ENCODE measurements at places on chromosomes 1 and 21.

GRCh38 chr1:197285526-197286205 lies 17.6 kb downstream of the CRB1 start:
- DNase-seq, result no peak

DNA sequence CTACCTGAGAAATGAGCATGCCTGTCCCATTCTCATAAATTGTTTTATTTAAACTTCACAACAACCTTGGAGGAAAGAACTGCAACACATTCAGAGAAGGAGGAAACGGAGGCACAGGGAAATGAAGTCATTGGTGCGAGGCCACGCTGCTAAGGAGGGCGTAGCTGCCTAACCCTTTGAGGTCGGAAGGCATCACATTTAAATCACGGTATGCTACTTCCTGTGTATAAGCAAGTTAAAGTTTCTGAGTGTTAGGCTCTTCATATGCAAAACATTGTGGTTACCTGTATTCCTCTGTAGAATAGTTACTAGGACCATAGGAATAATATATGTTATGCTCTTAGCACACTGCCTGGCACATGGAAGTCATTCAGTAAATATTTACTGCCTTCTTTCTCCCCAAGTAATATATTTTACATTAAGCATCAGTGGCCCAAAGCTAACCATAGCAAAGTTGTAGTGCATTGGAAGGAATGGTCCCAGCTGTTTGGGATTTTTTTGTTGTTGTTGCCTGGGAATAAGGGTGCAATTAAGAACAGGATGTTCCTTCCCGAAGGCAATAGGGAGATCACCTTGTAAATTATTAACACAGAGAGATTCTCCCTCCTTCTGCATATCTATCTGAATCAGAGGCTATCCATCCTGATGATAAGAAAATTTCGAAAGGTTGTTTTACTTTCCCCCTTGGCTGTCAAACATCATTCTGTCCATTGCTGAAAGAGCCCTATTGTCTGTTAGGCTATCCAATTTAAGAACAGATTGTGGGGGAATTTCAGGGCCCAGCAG lies 192.2 kb upstream of the C8B start:
- DNase-seq, result no peak

- no peak for DNase-seq
Observed at GRCh38 chr1:39525366-39526165, 34.1 kb downstream of the BMP8A start.

DNA sequence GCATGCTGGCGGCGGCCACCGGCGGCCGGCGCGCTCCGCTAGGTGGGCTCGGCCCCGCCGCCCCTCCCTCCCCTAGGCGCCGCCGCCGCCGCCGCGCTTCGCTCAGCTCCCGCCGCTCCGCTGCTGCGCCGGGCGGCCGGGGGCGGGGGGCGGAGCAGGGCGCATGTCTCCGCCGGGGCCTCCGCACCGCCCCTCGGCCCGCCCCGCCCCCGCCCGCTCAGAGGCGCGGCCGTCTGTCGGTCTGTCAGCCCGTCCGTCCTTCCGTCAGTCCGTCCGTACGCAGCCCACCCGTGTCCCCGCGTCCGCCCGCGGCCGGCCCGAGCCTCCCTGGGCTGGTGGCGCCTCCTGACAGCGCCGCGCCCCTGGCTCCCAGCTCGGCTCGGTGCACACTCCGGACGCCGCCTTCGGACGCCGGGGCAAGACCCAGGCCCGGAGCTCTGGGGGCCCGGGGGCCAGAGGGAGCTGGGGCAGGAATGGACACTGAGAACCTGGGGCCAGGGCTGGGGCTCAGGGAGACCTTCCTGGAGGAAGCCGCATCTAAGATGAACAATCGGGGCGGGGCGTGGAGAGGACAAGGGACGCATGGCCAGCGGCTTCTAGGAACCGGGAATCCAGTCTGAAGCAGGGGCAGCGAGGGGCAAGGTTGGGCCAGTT lies at the start of gene GPR153:
Gene GPR153 (minus strand): TSS at position 138 of the 654 bp plus-strand sequence. CDS start 6,193 bp downstream, outside the sequence.
- peak; percentile 43 for DNase-seq

- DNase-seq, result no peak
Observed at GRCh38 chr1:38834937-38835827, 24.4 kb downstream of the RRAGC start.

GRCh38 chr1:78911956-78912880 lies 94.3 kb downstream of the ADGRL4 start:
- no peak for DNase-seq

- DNase-seq, result no peak
Observed at GRCh38 chr1:6353619-6353954, 40.0 kb downstream of the ACOT7 start.

GRCh38 chr1:115975569-115976061 lies 698 bp upstream of the SLC22A15 start:
- no peak for DNase-seq

- DNase-seq, result peak; percentile 8
Observed at GRCh38 chr1:43763497-43763973, 56.2 kb downstream of the ST3GAL3 start.

DNA sequence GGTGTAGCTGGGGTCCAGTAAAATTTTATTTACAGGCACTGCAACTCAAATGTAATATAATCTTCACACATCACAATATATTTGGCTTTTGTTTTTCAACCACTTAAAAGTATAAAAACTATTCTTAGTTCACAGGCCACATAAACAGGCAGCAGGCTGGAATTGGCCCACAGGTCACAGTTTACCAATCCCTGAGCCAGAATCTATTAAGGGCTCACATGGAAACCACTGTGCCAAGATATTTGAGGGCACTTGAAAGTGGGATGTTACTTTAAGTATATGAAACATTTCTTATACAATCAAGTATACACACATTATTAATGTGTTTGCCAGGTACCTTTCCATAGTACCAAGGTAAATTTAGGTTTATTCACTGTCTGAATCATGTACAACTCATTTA lies 71.9 kb upstream of the PRDX6 start:
- DNase-seq, result no peak

DNA sequence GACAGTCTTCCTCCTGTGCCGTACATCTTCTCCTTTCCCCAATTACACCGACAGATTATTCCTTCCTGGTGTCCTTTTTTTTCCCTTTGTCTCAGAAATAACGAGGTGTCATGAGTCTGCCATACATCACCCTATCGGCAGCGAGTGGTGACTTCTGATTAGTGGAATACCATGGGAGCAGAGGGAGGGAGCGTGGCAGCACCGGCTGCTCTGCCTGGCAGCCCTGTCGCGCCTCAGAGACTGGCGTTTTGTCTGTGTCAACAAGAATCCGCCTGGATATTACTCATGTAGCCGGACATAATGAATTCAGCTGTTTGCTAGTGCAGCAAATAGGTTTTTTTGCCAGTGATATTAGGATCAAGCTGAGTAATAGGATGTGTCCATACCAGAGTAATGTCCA lies 51.8 kb downstream of the UTP25 start:
- DNase-seq, result no peak

GRCh38 chr1:10292188-10292587 lies 81.8 kb downstream of the KIF1B start:
- DNase-seq, result no peak

GRCh38 chr1:22371408-22371807 lies 80.2 kb upstream of the ZBTB40 start:
- DNase-seq, result no peak

DNA sequence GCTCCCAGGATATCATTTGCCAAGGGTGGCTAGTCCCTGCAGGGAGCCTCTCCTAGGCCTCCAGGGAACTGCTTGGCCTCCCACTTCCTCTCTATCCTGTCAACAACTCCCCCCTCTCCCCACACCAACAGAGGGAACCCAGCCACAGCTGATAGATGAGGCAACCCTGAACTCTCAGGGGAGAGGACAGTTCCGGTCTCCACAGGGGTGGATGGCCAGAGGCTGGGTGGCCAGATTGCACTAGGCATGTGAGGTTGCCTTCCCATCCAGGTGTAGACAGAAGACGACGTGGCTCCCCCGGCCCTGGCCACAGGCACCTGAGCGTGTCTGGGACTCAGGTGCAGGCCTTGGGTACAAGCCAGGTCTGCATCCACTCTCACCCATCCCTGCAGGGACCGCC lies 53.3 kb downstream of the TOR1AIP2 start:
- no peak for DNase-seq

DNA sequence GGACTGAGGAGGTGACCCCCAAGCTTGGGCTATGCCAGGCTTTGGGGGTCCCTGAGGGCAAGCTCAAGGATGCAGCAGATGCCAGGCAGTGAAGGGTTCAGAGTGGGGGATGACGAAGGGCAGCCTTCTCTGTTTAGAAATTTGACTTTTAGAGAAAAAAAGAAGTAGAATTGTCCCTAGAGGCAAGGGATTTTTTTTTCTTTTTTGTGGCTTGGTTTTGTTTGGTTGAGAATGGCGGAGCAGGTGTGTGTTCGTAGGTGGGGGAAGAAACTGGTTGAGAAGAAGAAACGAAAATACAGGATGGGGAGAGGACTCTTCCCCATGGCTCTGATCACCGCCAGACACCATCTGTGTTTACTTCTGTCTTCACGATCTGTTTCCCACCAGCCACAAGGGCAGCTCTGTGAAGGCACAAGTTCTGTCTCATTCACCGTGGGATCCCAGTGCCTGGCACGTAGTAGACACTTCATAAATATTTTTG lies 8.2 kb downstream of the PLA2G5 start:
- DNase-seq, result no peak

GRCh38 chr1:218377143-218377660 lies 32.1 kb downstream of the TGFB2 start:
- DNase-seq, result peak; percentile 11

DNA sequence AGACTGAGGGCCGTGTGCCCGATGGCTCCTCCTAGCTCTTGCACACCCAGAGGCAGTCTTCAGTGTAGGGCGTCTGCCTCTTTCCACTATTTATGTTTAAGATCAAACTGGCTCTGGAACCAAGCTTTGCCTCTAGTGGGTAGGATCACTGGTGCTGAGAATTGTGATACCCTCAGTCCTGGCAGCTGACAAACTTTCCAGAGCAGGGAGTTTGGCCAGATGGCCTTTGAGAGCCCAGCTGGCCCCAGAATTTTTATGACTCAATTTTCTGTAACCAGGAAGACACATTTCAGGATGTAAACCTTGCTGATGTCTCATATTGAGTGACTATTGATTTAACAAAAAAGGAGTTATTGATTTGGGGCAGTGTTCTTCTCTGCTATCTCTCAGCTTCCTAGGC lies 6.7 kb downstream of the COQ8A start:
- DNase-seq, result no peak

DNA sequence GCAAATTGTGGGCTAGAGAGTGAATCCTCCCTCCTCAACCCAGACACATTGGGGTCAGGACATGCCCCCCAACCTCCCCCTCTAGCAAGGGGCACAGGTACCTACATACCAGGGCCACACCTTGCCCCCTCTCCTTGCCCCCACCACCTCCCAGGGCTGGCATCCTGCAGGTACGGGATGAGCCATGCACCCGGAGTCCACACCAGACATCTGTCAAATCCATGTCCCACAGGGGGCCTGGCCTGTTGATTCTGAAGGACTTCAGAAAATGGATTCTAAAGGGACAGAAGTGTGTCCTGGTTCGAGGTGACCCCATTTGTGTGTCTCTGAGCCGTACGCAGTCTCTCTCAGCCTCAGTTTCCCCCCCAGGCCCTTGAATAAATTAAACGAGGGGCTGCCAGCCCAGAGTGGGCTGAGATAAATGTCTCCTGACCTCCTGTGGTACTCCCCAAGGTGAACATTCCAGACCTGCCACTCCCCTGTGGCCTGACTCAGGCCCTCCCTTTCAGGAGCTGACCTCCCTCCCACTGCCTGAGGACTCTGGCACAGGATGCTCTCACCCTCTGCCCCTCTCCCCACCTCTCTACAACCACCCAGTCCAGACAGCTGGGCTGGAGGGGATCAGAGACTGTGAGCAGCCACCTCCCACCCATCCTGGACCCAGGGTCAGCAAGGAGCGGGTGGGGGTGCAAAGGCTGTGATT lies 94.5 kb downstream of the EPHB2 start:
- DNase-seq, result no peak

DNA sequence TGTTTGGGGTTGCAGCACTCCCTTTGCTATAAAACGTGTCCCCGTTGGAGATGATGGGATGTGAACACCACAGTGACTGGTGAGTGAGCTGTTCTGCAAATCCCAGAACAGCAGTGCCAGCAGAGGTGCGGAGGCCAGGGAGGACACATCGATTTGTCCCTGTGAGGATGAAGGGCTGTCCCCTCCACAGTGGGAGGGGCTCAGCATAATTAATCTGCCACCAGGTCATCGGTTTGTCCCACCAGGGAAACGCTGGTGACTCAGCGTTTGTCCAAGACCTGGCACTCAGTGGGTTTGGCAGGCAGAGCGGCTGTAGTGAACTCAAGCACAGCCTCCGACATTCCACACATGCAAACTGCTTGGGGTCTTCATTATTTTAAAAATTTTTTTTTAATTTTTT lies 22.8 kb upstream of the PDE9A start:
- no peak for DNase-seq

GRCh38 chr1:95146637-95147036 lies 29.5 kb downstream of the TLCD4 start:
- no peak for DNase-seq

All from stimulated activated CD4-positive, alpha-beta T cell treated with anti-CD3 and anti-CD28 coated beads, Interleukin-1b, Interleukin-23, amount 100 ng/mL, for 1 hour (primary cell).